Fibroblast of lung (primary cell): ENCODE measurements at places on chromosomes 2 and 18.

DNA sequence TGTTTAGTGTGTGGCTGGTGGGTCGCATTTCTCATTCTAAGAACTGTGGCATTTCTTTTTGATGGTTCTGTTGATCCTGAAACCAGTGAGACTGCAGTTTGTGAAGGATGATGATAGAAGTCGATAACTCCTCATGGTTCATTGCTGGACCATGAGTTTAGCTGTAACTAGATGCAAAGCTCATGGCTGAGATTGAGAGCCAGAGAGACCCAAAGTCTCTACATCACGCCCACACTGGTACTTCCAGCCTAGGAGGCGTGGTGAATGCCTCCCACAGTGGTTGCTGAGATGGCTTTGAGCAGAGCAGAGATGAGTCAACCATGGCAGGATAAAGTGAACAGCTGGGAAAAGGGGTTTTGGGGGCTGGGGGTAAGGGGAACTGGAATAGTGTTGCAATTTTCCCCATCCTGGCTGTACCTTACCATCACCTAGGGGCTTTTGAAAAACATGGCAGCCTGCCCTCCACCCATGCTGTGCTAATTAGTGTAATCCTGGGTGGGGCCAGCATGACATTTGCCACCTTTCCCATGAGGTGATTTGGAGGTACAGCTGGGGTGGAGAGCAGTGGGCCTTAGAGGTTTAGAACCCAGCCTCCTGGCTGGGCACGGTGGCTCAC is 24.1 kb downstream of the INPP4A start:
- DNase-seq = no peak

DNA sequence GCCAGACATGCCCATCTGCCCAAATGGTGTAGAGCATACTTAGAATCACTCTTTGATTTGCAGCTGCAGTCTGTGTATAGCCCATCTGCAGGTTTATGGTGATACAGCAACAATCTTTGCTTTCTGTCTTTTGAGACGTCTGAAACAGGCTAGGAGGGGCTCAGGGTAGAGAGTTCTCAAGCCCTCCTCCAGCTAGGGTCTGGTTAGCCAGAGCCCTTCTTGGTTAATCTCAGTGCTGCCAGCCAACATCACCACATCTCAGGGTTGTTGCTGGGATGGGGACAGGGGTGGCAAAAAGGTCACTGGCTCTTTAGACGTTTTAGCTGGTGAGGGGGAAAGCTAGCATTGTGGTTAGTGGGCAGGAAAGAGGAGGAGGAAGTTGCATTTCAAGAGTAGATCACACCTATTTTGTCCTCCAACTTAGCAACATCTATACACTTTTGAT is 136.6 kb upstream of the ACAA2 start:
- no peak for DNase-seq

DNA sequence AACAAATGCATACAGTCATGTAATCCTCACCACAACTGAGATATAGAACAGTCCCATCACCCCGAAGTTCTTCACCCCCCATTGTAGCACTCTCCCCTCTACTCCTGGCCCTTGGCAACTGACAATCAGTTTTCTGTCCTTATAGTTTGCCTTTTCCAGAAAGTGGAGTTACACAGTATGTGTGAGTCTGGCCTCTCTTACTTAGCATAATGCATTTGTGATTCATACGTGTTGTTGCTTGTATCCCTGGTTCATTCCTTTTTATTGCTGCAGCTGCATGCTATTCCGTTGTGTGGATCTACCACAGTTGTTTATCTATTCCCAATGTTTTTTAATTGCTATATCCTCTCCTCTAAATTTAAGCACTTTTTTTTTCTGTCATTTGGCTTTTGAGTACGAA is 17.6 kb downstream of the ACYP2 start:
- DNase-seq = no peak

GRCh38 chr2:142347751-142348150 is 216.9 kb upstream of the LRP1B start:
- DNase-seq = no peak
